Astrocyte (in vitro differentiated cells and primary cell): ENCODE measurements at places on chromosomes 11 and 22. TPM values are rescaled to one million over a fixed set of nuclear protein-coding genes. Genes with fewer than 3 reads are reported as not detected.

- no peaks in the 10 kb centered on the region for H3K4me1 ChIP-seq
- H3K27me3 ChIP-seq, result peaks cover 18% of the 10 kb centered on the region
- no peaks in the 10 kb centered on the region for H3K36me3 ChIP-seq
- H3K4me3 ChIP-seq, result no peak overlapping the region
- no peak for DNase-seq
Measured at GRCh38 chr11:15099267-15099666, 15.5 kb upstream of the INSC start.

- H3K4me3 ChIP-seq, result no peak overlapping the region
- no peak for DNase-seq
- peaks cover 35% of the 10 kb centered on the region for H3K36me3 ChIP-seq
- H3K27ac ChIP-seq, result no peak overlapping the region
- H3K4me1 ChIP-seq, result no peaks in the 10 kb centered on the region
Measured at GRCh38 chr11:34454308-34455032, 15.7 kb downstream of the CAT start.

GRCh38 chr11:32267679-32268187 lies 167.6 kb downstream of the WT1 start:
- H3K4me3 ChIP-seq, result no peak overlapping the region
- no peak for DNase-seq
- H3K27me3 ChIP-seq, result peaks cover 2% of the 10 kb centered on the region
- no peak overlapping the region for H3K27ac ChIP-seq
- H3K36me3 ChIP-seq, result no peaks in the 10 kb centered on the region

DGCR2 gene
- total RNA-seq, result 48.4 and 49.4 TPM in 2 replicates

DNA sequence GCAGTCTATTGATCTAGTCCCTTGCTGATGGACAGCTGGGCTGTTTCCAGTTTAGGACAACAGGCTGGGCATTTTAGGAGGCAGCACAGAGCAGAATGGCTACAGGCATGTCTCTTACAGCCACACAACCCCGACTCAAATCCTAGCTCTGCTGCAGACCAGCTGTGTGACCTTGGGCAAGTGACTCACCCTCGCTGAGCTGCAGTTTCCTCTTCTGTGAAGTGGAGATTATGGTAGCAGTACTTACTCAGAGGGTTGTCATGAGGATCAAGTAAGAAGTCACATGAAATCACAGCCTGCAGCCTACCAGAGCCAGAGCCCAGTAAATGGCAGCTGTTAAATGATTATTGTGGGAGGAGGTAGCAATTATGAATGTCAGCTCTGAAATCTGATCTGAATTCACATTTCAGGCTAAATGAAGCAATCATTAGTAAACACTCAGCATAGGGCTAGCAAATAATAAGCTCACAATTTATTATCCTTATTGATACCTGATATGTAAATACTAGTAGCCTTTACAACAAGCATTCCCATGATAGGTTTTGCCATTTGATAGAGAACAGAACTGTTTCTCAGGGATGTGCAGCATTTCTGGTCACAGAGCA lies 58.9 kb downstream of the MYEOV start:
- no peaks in the 10 kb centered on the region for H3K36me3 ChIP-seq
- H3K27ac ChIP-seq, result peak overlapping the region; percentile 94
- H3K4me1 ChIP-seq, result peaks cover 41% of the 10 kb centered on the region
- H3K27me3 ChIP-seq, result no peaks in the 10 kb centered on the region

- no peaks in the 10 kb centered on the region for H3K27me3 ChIP-seq
- DNase-seq, result peak; percentile 69
- H3K4me1 ChIP-seq, result peaks cover 42% of the 10 kb centered on the region
- H3K27ac ChIP-seq, result peak overlapping the region; percentile 92
- peaks cover 4% of the 10 kb centered on the region for H3K36me3 ChIP-seq
- peak overlapping the region; percentile 76 for H3K4me3 ChIP-seq
Measured at GRCh38 chr22:38697425-38698089, 3.2 kb downstream of the JOSD1 start.

- no peak overlapping the region for H3K27ac ChIP-seq
- H3K4me3 ChIP-seq, result no peak overlapping the region
- peaks cover 13% of the 10 kb centered on the region for H3K4me1 ChIP-seq
- no peaks in the 10 kb centered on the region for H3K36me3 ChIP-seq
- no peaks in the 10 kb centered on the region for H3K27me3 ChIP-seq
Measured at GRCh38 chr11:34049028-34049427, 2.5 kb upstream of the CAPRIN1 start.

GRCh38 chr11:95816037-95816436 lies 25.7 kb downstream of the CEP57 start:
- no peaks in the 10 kb centered on the region for H3K27me3 ChIP-seq
- H3K4me1 ChIP-seq, result no peaks in the 10 kb centered on the region
- DNase-seq, result no peak
- H3K36me3 ChIP-seq, result peaks cover 7% of the 10 kb centered on the region

LRRC74B gene
- total RNA-seq, result 0.19 TPM in 1 of 2 replicates, not detected in the other

DNA sequence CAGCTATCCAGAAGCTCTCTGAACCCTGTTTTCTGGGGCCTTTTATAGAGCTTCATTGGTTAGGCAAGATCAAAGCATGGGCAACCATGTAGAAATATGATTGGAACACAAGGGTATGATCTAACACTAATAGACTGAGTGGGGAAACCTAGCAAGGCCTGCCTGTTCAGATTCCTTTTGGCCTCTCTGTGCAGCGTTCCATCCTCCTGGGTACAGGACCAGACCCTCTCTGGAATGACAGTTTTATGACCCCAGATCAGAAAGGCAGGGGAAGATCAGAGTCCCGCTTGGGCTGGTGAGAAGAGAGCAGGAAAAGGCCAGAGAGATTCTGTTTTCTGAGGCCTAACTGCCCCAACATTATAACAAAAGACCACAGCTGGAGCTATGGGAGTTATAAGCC lies 36.7 kb upstream of the VWA5A start:
- no peaks in the 10 kb centered on the region for H3K36me3 ChIP-seq
- no peak for DNase-seq
- peaks cover 2% of the 10 kb centered on the region for H3K27me3 ChIP-seq
- H3K4me1 ChIP-seq, result no peaks in the 10 kb centered on the region

DNA sequence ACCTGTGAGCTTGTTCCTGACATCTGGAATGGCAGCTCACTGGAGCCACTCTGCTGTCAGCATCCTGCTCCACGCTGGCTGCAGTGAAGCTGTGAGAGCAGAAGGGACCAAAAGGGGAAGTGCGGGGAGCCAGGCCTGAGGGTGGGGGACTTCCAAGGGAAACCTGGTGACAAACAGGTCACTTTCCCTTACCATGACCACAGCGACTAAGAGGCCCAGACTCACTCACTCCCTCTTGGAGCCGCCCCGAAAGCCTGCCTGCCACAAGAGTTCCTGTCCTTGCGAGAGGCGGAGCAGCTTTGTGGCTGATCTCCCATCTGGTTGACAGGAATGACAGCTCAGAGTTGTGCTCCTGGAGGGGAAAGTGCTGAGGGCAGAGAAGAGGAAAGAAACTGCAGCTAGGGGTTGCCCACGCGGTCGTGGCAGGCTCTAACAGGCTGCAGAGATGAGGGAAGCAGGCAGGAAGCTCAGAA lies 183.8 kb upstream of the NTM start:
- DNase-seq, result no peak
- H3K4me1 ChIP-seq, result no peaks in the 10 kb centered on the region
- peaks cover 8% of the 10 kb centered on the region for H3K27me3 ChIP-seq
- no peak overlapping the region for H3K27ac ChIP-seq

GRCh38 chr11:120259988-120260565 lies 20.1 kb downstream of the POU2F3 start:
- no peak for DNase-seq
- no peak overlapping the region for H3K4me3 ChIP-seq
- no peaks in the 10 kb centered on the region for H3K36me3 ChIP-seq
- no peaks in the 10 kb centered on the region for H3K4me1 ChIP-seq

DNA sequence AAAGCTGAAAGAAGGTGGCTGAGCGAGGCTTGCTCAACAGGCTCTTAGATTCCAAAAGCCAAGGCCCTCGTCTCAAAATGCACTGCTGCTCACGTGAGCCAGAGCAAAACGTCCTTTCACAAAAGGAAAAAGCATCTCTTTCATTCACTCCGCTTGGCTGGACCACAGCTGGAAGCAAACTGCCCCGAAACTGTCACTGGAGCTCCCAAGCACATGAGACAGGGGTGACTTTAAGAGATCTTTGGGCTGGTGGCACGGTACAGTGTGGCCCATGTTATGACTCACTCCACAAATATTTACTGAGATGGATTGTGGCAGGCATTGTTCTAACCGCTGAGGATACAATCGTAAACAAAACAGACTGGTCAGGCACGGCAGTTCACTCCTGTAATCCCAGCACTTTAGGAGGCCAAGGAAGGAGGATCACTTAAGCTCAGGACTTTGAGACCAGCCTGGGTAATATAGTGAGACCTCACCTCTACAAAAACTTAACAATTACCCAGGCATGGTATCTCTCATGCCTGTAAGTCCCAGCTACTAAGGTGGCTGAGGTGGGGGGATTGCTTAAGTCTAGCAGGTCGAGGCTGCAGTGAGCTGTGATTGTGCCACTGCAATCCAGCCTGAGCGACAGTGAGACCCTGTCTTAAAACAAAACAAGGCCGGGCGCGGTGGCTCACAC lies 3.6 kb downstream of the PLA2G6 start:
- peak overlapping the region; percentile 50 for H3K27ac ChIP-seq
- DNase-seq, result peak; percentile 80
- H3K4me3 ChIP-seq, result no peak overlapping the region
- H3K36me3 ChIP-seq, result no peaks in the 10 kb centered on the region
- no peaks in the 10 kb centered on the region for H3K27me3 ChIP-seq
- H3K4me1 ChIP-seq, result peaks cover 43% of the 10 kb centered on the region

F2 gene
- 0.57 and 0.60 TPM in 2 replicates for total RNA-seq

- no peak for DNase-seq
- peaks cover 19% of the 10 kb centered on the region for H3K27me3 ChIP-seq
- no peaks in the 10 kb centered on the region for H3K36me3 ChIP-seq
- H3K27ac ChIP-seq, result no peak overlapping the region
Measured at GRCh38 chr11:69981119-69981784, 96.9 kb upstream of the ANO1 start.

DNA sequence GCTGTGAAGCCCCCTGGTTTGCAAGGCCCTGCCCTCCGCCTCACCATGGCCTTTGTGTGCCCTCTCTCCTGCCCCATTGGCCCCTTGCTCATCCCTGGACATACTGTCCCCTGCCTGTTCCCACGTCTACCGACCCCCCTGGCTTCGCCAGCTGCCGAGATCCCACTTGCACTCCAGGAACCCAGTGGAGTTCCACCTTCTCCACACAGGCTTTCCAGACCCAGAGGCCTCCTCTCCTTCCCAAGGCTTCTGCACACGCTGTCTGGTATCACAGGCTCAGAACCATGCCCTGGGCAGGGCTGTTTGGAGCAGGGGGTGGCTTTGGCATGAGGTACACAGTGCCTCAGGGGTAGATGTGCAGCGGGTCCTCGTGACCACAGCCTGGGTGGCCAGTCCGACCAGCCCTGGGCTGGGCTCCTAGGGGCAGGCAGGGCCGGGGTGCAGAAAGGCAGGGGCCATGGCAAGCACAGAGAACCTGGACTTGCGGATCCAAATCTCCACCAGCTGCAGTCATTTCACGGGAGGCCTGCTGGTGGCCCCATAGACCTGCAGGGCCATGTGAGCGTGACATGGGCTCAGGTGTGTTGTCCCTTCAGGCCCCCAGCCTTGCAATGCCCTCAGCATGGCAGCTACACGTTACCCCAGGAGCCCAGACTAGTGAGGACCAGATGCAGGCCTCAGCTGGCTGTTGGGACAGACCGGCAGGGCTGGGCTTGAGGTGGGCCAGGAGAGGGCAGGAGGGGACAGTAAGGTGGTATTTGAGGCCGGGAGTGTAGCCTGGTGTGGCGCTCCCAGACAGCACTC lies 9.5 kb downstream of the GRK2 start:
- no peaks in the 10 kb centered on the region for H3K27me3 ChIP-seq
- no peak overlapping the region for H3K4me3 ChIP-seq
- peaks cover 10% of the 10 kb centered on the region for H3K4me1 ChIP-seq
